ENCODE measurements at places on chromosomes 11 and 22. TPM values are rescaled to one million over a fixed set of nuclear protein-coding genes. Genes with fewer than 3 reads are reported as not detected.
A peak's percentile ranks its signal among the peaks of the same experiment; 100 is the strongest.

DNA sequence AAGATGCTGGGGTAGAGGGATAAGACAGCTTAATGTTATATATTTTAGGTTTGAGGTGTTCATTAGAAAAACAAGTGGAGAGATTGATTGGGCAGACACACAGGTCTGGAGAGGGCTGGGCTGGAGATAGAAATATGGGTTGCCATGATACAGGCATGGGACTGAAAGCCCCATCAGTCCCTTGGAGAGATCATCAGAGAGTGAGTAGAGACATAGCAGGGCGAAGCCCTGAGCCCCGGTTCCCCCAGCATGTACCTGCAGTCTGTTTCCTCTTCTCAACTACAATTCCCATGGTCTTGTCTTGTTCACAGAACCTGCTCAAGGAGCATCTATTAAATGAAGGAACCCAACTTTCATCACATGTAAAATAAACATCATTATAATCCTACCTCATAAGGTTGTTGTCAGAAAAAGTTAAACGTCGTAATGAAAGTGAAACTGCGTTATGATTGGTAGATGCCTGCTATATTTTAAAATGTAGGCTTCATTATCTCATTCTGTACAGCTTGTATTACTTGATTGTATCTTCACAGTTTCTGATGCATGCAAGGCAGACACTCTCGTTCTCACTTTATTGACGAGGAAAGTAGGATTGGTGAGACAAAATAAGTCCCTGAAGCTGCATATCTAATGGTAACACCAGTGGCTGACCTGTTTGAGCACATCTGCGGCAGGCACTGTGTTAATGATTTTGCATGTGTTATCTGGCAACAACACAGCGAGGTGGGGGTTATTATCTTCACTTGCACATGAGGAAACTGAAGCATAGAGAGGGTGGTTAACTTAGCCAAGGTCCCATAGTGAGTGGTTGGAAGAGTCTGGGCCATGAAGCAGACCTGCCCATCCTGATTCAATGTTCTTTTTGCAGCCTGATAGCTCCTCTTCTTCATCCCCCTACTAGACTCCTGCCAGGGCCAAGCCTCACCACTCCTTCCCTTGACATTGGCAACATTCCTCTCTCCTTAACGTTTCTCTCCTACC, 63.5 kb downstream of the ENDOD1 start:
- DNase-seq = no peak

DNA sequence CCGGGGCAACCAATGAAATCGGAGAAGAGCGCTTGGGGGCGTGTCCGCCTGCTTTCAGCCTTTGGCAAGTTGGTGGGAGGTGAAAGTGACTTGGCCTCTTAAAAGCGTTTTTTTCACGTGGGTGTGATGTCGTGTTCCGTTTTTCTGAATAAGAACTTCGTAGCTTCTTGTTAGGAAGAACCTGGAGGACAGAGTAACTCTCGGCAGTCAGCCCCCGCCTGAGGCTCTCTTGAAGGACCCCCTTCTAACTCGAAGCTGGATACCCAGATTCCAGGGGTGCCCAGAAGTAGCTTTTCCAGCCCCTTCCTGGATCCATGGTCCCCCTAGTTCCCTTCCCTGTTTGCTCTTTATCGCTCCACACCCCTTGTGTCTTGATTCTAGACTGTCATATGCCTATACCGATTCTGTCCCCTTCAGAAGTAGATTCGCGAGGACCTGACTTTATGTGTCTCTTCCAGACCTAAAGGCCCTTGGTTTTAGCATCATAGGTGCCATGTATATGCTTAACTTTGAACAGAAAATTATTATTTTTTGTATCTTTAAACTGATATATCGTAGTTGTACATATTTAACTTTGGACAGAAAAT, 915 bp upstream of the OSBP start:
- no peak for DNase-seq

DNA sequence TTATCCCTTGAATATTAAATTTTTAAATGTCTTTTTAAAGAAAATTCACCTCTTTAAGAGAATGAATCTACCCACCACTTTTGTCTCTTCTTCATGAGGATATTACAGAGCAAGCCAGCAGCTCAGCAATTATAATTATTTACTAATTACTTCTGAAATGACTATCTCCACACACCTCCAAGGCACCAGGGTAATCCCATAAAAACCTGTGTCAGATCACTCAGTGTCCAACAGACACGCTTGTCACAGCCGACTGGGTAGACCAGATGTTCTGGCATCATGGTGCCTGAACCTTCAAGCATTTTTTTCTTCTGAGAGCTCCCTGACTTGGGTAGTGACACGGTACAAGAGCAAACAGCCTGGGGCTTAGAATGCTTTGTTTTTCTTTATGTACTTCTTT, 61.4 kb downstream of the EFCAB6 start:
- DNase-seq = no peak

DNA sequence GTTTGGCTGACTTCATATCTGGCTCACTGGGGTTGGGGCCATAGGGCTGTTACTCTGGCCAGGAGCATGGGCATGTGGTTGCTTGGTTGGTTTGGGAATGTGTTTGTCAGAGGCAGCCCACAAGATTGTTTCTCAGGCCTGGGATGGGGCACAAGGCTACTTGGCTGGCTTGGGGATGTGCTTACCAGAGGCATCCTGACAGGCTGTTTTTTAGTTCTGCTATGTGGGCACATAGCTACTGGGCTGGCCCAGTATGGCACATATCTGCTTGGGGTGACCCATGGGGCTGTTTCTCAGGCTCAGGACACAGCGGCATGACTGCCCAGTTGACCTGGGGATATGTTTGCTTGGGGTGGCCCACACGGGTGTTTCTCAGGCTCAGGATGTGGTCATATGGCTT, 94.6 kb upstream of the PGR start:
- no peak for DNase-seq

DNA sequence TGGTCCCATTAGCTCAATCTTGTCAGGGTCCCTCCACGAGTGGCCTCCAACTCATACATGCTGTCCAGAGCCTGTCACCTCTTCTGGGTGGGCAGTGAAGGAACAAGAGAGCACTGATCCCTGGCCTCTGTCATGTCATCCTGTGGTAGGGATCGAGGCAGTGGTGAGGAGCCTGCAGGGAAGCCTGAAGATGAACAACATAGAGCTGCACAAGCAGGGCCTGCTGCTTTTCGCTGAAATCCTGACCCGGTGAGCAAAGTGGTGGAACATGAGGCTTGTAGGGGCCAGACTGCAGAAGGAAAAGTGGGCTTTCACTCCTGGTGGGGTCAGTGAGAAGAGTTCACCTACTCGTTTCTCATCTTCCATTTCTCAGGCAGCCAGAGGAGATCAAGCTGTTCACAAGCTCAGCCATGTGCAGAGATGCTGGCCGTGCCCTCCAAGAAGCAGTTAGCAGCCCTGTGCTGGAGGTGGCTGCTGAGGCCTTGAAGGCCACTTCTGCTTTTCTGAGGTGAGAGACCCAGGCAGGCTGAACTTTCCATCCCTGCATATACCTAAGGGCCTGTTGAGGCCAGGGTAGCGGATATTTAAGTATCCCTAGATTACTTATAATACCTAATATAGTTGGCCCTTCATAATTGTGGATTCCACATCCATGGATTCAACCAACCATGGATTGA, 32.9 kb downstream of the MEI1 start:
- no peak for DNase-seq

- no peak for DNase-seq
Observed at GRCh38 chr11:77322506-77322905, 21.0 kb upstream of the GDPD4 start.

GRCh38 chr11:91978747-91979146, 245.9 kb upstream of the FAT3 start:
- DNase-seq = no peak

GRCh38 chr22:49216579-49216978, 611.1 kb downstream of the BRD1 start:
- DNase-seq = no peak

GRCh38 chr11:121649798-121650197, 197.0 kb upstream of the SORL1-AS1 start:
- no peak for DNase-seq

- DNase-seq = no peak
Observed at GRCh38 chr11:74035264-74035663, 26.4 kb upstream of the UCP3 start.

- no peak for DNase-seq
Observed at GRCh38 chr22:30892286-30892685, 76.3 kb downstream of the MORC2 start.

- peak; percentile 92 for DNase-seq
Observed at GRCh38 chr11:1309498-1310317, at the start of gene TOLLIP. TSS of gene TOLLIP (minus strand) at chr11:1309632. CDS start at chr11:1309498, 134 bp downstream.

The JRKL gene
- 14.3 TPM for total RNA-seq

The ZNF214 gene
- total RNA-seq = 17.9 TPM

The SLC5A12 gene
- total RNA-seq = under 0.01 TPM

The APOL3 gene
- 2.5 TPM for total RNA-seq

The TMPRSS13 gene
- 0.47 TPM for total RNA-seq

The CRYBB2 gene
- total RNA-seq = not detected

The HORMAD2 gene
- total RNA-seq = 0.78 TPM
